H4 (cell line): ENCODE measurements at places on chromosomes 7 and 10.

GRCh38 chr10:120580918-120581895 lies 124.2 kb downstream of the PLPP4 start:
- no peak for DNase-seq

- DNase-seq: no peak
Observed at GRCh38 chr10:122204691-122205489, 66.2 kb upstream of the BTBD16 start.

- DNase-seq: no peak
Observed at GRCh38 chr10:103254538-103255325, 9.0 kb downstream of the RPEL1 start.

GRCh38 chr10:3526727-3527501 lies 258.1 kb downstream of the KLF6 start:
- DNase-seq: peak; percentile 14

- no peak for DNase-seq
Observed at GRCh38 chr10:91227576-91227975, 7.1 kb downstream of the PCGF5 start.
